ENCODE measurements at places on chromosomes 13 and 19.
A peak's percentile ranks its signal among the peaks of the same experiment; 100 is the strongest.

DNA sequence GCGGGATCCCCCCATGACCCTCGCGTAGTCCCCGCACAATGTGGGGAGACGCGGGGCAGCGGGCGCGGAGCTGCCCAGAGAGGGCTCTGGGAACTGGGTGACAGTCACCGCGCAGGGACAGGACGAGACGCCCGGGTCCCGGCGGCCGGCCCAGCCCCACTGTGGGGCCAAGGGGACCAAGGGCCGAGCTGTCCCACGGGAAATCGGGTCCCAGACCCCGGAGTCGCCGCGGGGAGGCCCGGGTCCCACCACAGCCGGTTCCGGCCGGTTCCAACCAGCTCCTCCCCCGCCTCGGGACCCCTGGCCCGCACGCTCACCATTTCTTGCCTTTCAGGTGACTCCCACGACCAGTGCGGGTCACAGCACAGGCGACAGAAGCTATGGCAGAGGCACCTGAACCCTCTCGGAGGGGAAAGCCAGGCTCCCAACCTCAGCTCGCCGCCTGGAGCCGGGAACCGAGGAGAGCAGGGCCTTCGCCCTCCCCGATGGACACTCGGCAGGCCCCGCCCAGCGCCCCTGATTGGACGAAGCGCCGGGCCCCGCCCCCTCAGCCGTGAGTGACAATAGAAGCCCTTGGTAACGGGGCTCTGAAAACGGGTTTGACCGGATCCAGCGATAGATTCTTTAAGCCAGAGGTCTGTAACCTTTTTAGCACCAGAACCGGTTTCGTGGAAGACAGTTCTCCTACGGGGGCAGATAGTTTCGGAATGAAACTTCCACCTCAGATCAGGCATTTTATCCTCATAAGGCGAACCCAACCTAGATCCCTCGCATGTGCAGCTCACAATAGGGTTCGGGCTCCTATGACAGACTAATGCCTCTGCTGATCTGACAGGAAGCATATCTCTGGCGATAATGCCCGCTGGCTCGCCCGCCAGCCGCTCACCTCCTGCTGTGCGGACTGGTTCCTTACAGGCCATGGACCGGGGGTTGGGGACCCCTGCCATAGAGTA is at the start of gene ZNF433:
TSS of gene ZNF433 (minus strand) at position 460 of the 953 bp plus-strand sequence. CDS start at position 320, 140 bp downstream.
- DNase-seq = peak; percentile 27

- DNase-seq = no peak
These were observed 47.8 kb upstream of the DIAPH3 start for GRCh38 chr13:60211548-60211947.

GRCh38 chr19:41687419-41687818 is 651 bp downstream of the CEACAM7 start:
- no peak for DNase-seq

DNA sequence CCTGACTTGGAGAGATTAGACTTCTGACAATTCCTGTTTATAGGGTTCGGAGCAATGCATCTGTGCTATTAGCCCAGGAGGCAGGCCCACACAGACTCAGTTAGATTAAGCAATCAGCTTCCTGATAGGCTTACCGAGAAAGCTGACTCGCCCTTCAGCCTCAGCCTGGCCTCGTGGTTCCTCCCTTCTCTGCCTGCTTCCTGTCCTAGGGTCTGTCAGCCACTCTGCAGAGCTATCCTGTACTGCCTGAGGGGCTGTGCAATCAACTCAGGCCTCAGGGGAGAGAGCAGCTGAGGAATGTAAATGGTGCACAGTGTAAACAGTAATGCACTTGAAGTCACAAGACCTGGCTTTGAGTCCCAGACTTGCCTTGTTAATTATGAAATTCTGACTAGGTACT is 30.7 kb downstream of the HTR2A start:
- DNase-seq = no peak

GRCh38 chr19:33032218-33032781 is 32.4 kb downstream of the RHPN2 start:
- DNase-seq = no peak

DNA sequence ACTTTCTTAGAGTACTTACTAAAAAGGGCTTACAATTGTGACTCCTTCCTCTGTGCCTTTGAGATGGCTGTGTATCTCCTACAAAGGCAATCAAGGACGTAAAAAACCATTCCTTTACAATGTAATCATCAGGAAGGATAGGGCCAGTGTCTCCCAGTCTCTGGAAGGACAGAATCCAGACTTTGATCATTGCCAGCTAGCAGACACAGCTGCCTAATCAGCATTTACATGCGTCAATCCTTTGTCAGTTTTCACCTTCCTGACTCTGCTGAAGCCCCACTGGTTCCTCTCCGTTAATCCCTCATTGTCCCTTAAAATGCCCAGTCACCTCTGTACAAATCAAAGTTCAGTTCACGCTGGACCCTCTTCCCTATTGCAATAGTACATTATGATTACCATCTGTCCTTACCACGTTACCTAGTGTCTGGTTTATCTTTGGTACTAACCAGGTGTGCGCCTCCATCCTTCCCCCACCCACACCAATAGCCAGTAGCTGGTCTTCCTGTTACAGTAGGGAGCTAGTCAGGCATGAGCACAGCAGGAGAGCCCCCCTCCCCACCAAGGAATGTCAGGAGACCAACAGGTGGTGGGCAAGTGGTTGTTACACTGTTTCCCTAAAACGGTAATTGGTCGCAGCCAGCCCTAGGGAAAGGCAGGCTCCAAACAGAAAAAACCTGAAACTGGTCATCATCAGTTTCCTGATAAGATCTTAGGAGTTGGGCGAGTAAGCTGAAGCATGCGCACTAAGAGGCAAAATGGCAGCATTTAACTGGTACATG is 49.7 kb downstream of the TGDS start:
- no peak for DNase-seq

- DNase-seq = no peak
These were observed 10.0 kb downstream of the GSK3A start for GRCh38 chr19:42232435-42232834.

DNA sequence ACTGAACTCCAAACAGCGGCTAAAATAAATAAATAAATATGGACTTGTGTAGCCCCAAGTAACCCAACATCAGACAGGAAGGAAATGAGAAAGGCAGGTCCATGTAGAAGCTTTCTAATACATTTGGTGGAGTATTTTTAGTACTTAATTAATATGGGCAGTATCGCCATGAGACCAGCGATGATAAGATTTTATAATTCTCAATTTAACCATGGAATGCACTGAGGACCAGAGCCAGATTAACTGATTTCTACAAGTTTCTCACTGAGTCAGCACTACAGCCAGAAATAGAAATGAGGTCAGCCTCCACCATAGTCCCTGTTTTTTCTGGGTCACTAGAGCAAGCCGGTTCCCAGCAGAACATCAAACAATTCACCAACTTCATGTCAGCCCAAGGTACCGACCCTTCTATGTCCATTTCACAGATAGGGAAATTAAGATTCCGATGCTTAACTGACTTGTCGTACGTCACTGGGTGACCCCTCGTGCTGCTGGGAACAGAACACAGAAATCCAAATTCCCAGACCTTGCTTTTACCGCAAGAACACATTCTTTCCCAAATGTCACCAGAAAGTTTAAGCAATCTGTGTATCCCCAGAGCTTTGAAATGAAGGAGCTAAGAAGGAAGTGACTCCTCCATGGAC is 90.4 kb downstream of the COL4A1 start:
- no peak for DNase-seq

DNA sequence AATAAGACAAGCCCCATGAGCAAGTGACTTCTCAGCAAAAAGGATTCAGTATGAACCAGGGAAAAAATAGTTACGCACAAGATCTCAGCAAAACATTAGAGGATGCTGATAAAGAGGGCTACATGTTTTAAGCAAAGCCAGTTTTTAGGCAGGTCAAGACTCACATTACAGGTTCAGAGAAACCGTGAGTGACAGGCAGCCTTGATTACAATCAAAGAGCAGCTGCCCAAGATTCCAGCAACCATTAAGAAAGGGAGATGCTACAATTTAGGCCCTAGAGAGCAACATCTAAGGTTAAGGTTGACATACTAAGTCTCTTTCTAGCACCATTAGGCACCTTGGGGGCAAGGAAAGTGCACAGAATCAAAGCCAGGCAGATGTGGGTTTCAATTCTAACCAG is 2.8 kb upstream of the SLC7A1 start:
- DNase-seq = no peak

GRCh38 chr13:113155982-113156655 is 2.3 kb upstream of the PROZ start:
- no peak for DNase-seq

GRCh38 chr13:80870186-80870585 is 529.3 kb upstream of the SPRY2 start:
- no peak for DNase-seq

- DNase-seq = no peak
These were observed 653.3 kb downstream of the DIAPH3 start for GRCh38 chr13:59510386-59510785.

GRCh38 chr13:98309569-98310335 is 132.7 kb upstream of the RNF113B start:
- DNase-seq = no peak

DNA sequence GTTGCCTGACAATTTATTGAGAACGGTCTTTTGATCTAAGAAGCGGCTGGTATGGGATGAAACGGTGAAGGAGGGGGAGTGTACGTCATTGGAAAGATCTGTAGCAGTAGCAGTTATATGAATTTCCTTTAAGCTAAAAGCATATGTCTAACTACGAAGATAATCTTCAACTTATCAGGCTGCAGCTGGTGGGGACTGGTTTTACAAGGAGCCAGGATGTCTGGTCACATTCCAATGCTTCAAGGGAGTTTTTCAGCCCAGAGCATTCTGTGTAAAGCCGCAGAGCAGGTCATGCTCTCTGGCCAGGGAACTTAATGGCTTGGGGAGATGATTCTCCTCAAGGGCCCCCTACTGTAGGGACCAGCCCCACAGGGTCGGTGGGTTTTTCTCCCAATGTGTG is 29.2 kb downstream of the CLEC4M start:
- no peak for DNase-seq

DNA sequence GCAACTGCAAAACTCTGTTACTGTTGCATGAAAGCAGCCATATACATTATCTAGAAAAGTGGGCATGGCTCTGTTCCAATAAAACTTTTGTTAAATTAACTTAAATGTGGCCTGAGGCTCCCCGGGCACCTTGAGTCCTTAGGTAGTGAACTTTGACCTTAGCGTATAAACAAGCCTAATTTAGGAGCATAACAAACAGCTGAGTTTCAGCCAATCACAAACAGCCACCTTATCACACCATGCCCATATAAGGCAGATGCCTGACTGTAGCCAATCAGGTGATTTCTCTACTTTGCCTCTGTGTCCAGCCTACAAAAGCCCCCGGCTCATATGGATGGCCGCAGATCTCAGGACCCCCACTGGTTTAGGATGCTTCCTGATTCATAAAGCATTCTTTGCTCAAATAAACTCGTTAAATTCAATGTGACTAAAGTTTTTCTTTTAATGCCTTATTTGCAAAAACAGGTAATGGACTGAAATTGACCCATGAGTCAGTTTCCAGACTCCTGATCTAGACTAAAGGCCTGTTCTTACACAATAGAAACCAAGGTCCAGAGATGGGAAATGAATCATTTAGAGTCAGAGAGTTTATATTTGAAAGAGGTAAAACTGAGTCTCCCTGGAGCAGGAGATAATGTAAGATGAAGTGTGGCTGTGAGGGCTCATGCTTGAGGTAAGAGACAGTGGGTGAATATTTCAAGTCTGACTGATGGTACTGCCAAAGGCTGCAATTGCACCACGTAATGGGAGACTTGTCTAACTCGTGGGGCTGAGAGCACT is 130.2 kb downstream of the FGF9 start:
- DNase-seq = no peak

GRCh38 chr13:76890021-76890420 is 3.8 kb upstream of the KCTD12 start:
- DNase-seq = no peak

DNA sequence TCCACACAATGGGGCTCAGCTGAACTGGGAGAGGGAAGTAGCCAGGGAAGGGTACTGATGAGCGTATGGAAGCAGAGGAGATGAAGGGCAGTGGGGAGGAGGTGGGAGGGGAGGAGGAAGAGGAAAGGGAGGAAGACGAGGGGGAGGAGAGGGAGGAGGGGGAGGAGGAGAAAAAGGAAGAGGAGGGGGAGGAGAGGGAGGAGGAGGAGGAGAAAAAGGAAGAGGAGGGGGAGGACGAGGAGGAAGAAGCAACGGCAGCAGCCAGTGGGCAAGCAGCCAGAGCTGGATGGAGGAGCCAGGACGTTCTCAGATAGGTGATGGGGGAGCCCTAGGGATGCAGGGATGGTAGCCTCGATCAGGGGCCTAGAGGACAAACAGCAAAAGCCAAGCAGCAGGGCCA is 5.6 kb downstream of the CERS4 start:
- no peak for DNase-seq

- DNase-seq = no peak
These were observed 88.9 kb downstream of the TSHZ3 start for GRCh38 chr19:31260171-31260933.

DNA sequence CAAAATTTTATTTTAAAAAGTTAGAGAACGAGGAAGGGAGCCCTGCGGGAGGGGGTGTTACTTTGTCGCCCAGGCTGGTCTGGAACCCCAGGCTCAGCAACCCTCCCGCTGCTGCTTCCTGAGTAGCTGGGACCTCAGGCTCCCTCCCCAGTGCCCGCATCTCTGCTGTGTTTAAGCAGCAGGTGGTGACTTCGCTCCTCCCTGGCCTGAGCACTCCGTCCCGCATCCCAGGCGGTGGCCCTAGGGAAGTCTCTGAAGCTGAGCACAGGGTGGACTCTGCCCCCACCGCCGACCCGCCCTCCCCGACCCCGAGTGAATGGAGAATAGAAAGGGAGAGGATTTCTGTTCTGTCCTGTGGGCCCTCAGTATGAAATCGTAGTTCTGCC is 30.5 kb downstream of the ZNF701 start:
- no peak for DNase-seq

DNA sequence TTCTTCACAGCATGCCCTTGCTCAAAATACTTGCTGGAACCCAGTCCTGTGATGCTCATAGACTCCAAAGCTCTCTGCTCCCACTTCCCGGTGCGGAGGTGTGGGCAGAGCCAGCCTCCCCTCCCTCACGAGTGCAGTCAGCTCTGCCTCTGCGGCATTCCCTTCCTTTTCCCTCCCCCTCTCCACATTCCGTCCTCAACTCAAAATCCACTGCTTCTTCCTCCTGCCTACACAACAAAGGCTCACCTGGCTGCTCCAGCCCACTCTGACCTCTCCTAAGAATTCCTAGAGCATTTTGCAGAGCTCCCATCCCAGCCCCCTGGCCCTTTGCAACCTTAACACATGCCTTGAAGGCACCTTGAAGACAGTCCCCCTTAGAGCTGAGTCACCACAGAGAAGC is 527.9 kb downstream of the MYO16 start:
- no peak for DNase-seq

DNA sequence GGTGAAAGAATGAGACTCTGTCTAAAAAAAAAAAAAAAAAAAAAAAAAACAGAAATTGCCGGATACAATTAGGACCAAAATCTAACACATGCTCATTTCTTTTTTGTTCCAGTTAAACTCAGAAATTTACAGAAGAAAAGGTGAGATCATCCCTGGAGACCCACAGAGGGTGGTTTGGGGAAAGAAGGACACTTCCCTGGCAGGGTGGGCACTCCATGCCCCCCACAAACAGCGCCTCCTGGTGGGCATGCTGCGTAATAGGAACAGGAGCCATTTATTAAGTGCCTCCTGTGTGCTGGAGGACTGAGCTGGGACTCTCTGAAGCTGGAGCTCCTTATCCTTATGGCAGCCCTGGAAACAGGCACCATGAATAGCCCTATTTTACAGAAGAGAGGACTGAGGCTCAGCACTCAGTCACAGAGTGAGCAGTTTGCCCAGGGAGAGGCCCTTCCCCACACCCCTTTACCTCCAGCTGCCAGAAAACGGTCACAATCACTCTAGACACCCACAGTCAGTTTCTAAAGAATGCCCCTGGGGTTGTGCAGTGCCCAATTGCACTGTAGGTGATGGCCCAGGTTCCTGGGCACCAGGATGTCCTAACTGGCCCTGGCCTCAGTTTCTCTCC is 10.1 kb downstream of the C19orf38 start:
- DNase-seq = no peak
